Activated naive CD8-positive, alpha-beta T cell treated with anti-CD3 and anti-CD28 coated beads for 36 hours (primary cell): ENCODE measurements at places on chromosomes 6 and 20. TPM values are rescaled to one million over a fixed set of nuclear protein-coding genes. Genes with fewer than 3 reads are reported as not detected.
A peak's percentile ranks its signal among the peaks of the same experiment; 100 is the strongest.

DNA sequence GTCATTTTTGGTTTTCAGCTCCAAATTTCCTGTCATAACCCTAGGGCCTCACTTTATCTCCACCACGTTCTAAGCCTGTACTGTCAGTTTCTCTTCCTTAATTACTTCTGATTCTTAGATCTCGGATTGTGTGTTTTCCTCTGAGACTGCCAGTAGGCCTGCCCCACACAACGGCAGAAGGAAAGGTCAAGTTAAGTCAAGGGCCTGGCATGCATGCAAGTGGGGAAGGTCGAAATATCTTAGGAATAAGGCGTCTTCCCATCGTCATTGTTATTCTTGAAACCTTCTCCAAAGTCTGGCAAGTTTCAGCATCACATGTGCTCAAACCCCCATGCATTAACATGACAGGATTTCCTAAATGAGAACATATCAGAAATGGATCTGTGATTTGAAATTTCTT is 203.5 kb upstream of the TSHZ2 start:
- H3K27me3 ChIP-seq = peaks cover 3% of the 10 kb centered on the region
- no peak for DNase-seq
- H3K4me3 ChIP-seq = no peak overlapping the region

GFOD1 gene
- total RNA-seq = 12.8 TPM

LAMA4 gene
- total RNA-seq = not detected

DNA sequence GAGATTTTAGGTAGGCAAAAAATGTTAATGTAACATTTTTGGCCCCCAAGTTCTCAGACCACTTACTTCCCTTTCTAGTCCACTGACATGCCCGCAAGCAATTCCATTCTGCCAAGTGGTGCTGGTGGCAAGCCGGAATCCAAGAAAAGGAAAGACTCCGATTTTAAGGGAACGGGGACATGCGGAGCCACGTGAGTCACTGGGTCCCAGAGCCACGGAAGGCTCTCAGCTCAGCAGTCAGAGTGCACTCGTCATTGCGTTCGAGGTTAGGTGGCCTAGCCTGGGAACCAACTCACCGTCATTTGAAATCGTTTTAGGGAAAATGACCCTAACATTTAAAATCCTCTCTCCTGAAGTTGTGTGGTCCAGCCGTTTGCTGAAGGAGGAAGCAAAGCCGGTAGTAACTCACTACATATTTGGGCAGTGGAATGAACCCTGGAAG is 711 bp upstream of the SIRT5 start:
- peak; percentile 22 for DNase-seq
- H3K27me3 ChIP-seq = no peaks in the 10 kb centered on the region
- peak overlapping the region; percentile 86 for H3K27ac ChIP-seq
- H3K4me1 ChIP-seq = peaks cover 22% of the 10 kb centered on the region
- H3K36me3 ChIP-seq = peaks cover 6% of the 10 kb centered on the region
- H3K4me3 ChIP-seq = peak overlapping the region; percentile 86

MTFR2 gene
- 30.0 TPM for total RNA-seq

DNA sequence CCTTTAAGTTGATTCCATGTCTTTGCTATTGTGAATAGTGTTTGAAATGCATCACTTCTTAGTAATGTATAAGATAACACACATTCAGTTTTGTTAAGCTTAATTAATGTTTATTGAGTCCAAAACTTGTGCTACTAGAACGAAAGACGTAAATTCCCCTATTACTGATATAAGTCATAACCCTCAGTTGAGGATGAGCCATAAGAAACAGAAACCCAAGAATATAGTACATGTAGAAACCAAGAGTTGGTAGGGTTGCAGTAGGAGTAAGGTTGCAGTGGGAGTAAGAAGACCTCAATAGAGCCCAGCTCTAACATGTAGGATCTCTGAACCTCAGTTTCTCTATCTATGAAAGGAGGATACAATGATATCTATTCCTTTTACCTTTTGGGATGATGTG is 19.3 kb downstream of the CITED2 start:
- no peak for DNase-seq
- H3K4me3 ChIP-seq = no peak overlapping the region
- peaks cover 3% of the 10 kb centered on the region for H3K4me1 ChIP-seq
- no peaks in the 10 kb centered on the region for H3K27me3 ChIP-seq
- no peak overlapping the region for H3K27ac ChIP-seq

DNA sequence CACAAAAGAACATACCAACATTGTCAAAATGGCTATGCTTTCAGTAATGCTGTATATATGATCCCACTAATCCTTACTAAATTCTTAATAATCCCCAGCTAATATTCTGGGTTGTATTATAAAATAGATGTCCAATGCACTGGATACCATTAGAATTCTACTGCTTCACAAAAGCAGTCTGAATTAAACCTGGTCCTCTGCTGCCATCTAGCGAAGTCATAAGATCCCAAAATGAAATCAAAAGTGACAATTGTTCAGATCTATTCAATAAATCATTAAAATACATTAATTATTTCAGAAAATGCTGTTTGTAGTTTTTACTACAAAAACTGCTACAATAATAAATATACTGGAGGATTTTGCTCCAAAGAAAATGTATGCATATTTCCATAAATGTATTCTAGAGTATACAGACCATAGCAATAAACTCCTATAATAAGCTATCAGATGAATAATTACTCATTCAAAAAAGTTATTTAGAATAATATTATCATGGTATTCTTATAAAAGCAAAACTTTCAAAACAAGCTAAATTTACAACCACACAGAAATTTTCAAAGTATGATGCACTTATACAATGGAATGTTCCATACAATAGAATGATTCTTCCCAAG is 92.6 kb downstream of the RNGTT start:
- H3K4me1 ChIP-seq = peaks cover 28% of the 10 kb centered on the region
- no peaks in the 10 kb centered on the region for H3K27me3 ChIP-seq
- no peak overlapping the region for H3K4me3 ChIP-seq
- DNase-seq = no peak
- H3K27ac ChIP-seq = no peak overlapping the region
- peaks cover 4% of the 10 kb centered on the region for H3K36me3 ChIP-seq

PPP1R16B gene
- 65.4 TPM for total RNA-seq

- H3K4me1 ChIP-seq = no peaks in the 10 kb centered on the region
- H3K36me3 ChIP-seq = no peaks in the 10 kb centered on the region
- peaks cover 12% of the 10 kb centered on the region for H3K27me3 ChIP-seq
Measured at GRCh38 chr6:39543095-39543494, 182.1 kb downstream of the KIF6 start.

GRCh38 chr6:114171473-114171872 is 171.3 kb downstream of the HS3ST5 start:
- no peak overlapping the region for H3K27ac ChIP-seq
- DNase-seq = no peak
- no peak overlapping the region for H3K4me3 ChIP-seq
- H3K36me3 ChIP-seq = no peaks in the 10 kb centered on the region
- H3K27me3 ChIP-seq = no peaks in the 10 kb centered on the region

DNA sequence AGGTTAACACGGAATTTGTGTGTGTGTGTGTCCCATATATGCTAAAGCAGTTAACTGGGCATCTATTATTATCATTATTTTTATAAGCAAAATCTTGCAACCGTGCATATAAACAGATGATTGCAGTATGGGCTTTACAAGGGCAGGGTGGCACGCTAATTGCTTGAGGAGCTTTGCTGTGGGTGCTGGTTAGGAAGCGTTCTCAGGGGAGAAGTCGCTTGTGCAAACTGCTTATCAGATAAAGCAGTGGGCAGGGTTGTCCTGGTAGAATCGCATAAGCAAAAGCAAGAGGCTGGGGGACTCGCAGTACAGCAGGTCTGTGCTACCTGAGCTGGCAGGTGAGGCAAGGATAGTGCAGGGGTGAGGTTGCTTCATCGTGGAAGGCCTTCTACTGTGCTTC is 9.7 kb upstream of the CCN6 start:
- peaks cover 41% of the 10 kb centered on the region for H3K4me1 ChIP-seq
- H3K36me3 ChIP-seq = no peaks in the 10 kb centered on the region
- no peak for DNase-seq
- peak overlapping the region; percentile 14 for H3K4me3 ChIP-seq
- no peaks in the 10 kb centered on the region for H3K27me3 ChIP-seq

OXT gene
- total RNA-seq = not detected

C6orf15 gene
- not detected for total RNA-seq

GRCh38 chr6:39642270-39642669 is 82.9 kb downstream of the KIF6 start:
- H3K36me3 ChIP-seq = no peaks in the 10 kb centered on the region
- no peaks in the 10 kb centered on the region for H3K4me1 ChIP-seq
- no peak overlapping the region for H3K4me3 ChIP-seq

DNA sequence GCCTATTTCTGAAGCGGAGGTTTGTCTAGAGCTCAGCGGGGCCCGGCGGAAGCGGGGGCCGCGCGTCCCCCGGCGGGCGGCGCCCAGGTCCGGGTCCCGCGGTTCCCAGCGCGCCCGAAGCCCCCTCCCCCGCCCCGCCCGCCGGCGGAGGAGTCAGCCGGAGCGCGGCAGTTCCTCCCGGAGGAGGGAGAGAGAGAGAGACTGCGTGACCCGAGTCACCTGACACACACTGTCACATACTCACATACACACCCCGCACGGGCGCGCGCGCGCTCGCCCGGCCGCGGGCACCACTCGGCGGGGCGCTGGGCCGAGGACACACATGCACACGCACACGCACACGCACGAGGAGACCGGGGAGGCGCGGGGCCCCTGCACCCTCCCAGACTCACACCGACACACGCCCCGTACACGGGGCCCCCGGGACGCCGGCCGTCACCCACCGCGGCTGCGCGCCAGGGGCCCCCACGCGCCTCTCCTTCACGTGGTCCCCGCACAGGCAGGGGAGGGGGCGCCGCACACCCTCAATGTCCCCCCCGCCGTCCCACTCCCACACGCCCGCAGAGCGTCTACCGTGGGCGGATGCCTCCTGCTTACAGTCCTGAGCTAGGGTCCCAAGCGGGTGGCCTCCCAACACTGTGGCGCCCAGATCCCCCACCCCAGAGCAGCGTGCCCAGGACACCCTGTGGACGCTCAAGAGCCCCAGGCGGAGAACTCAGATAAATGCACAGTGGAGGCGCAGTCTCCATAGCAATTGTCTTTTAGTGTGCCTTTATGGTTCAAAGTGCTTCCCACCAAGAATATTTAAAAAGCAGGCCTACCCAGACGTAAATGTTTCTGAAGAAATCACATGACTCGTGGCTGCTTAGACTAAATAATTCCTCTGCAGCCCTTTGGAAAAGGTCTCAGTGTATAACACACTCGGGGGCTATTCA is at the start of gene RRAGD:
TSS of gene RRAGD (minus strand) at position 203 of the 935 bp plus-strand sequence. CDS start 280 bp downstream, outside the sequence.
- no peaks in the 10 kb centered on the region for H3K36me3 ChIP-seq
- H3K27ac ChIP-seq = peak within 1 kb of the TSS; percentile 89
- H3K4me1 ChIP-seq = peaks cover 19% of the 10 kb centered on the region
- H3K27me3 ChIP-seq = peaks cover 20% of the 10 kb centered on the region

- H3K27me3 ChIP-seq = no peaks in the 10 kb centered on the region
- H3K36me3 ChIP-seq = no peaks in the 10 kb centered on the region
- DNase-seq = no peak
- H3K4me1 ChIP-seq = no peaks in the 10 kb centered on the region
Measured at GRCh38 chr6:10081075-10081474, 333.8 kb downstream of the TFAP2A start.

GRCh38 chr6:39495640-39496039 is 173.1 kb upstream of the KCNK16 start:
- no peak overlapping the region for H3K27ac ChIP-seq
- DNase-seq = no peak
- H3K4me3 ChIP-seq = no peak overlapping the region
- peaks cover 34% of the 10 kb centered on the region for H3K27me3 ChIP-seq

- H3K27ac ChIP-seq = peak within 1 kb of the TSS; percentile 63
- peaks cover 4% of the 10 kb centered on the region for H3K27me3 ChIP-seq
- peaks cover 4% of the 10 kb centered on the region for H3K36me3 ChIP-seq
- peaks cover 36% of the 10 kb centered on the region for H3K4me1 ChIP-seq
Measured at GRCh38 chr6:33073431-33073871, at the start of gene HLA-DPA1. Gene HLA-DPA1 (minus strand): TSS chr6:33073649.

- H3K27ac ChIP-seq = no peak overlapping the region
- H3K4me3 ChIP-seq = no peak overlapping the region
- peaks cover 4% of the 10 kb centered on the region for H3K36me3 ChIP-seq
Measured at GRCh38 chr20:2451939-2452732, 18.5 kb downstream of the SNRPB start.

DNA sequence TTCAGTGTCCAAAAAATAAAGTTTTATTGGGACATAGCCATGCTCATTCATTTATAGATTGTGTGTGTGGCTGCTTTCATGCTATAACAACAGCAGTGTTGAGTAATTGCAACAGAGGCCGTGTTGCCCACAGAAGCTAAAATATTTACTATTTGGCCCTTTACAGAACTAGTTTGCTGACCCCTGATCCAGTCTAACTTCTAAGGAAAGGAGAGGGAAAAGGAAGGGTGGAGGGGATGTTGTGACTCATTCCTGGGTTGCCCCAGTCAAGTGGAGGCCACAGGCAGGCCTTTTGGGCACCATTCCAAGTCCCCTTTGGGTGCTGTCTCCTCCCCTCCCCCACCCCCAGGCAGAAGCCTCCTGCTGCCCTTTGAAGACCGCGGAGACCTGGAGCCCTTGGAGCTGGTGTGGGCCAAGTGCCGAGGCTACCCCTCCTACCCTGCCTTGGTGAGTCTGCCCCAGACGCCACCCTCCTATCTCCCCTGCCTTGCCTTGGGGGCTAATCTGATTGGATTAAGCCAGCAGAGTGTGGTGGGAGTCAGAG is 28.4 kb downstream of the BRPF3 start:
- H3K4me3 ChIP-seq = no peak overlapping the region
- DNase-seq = no peak
- no peak overlapping the region for H3K27ac ChIP-seq
- H3K36me3 ChIP-seq = peaks cover 8% of the 10 kb centered on the region
- no peaks in the 10 kb centered on the region for H3K4me1 ChIP-seq
- H3K27me3 ChIP-seq = no peaks in the 10 kb centered on the region

GNAS-AS1 gene
- total RNA-seq = 1.3 TPM

DNA sequence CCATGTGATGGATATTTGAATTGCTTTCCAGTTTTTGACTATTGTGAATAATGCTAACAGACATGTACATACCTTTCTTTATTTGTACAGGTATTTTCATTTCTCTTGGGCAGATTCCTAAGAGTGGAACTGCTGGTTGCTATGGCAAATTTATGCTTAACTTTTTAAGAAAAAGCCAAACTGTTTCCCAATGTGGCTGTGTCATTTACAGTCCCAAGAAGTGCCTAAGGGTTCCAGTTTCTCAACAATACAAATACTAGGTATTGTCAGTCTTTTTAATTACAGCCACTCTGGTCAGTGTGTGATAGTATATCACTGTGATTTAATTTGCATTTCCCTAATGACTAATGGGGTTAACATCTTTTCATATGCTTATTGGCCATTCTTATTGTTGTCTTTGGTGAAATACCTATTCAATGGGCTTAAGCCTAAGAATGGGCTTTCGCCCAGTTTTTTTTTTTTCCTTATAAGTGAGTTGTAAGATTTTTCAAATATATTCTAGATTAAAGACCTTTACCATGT is 10.3 kb downstream of the REPS1 start:
- no peak overlapping the region for H3K27ac ChIP-seq
- peaks cover 66% of the 10 kb centered on the region for H3K4me1 ChIP-seq
- peaks cover 4% of the 10 kb centered on the region for H3K36me3 ChIP-seq

- no peak overlapping the region for H3K4me3 ChIP-seq
- DNase-seq = no peak
- H3K27ac ChIP-seq = no peak overlapping the region
- H3K4me1 ChIP-seq = peaks cover 34% of the 10 kb centered on the region
- no peaks in the 10 kb centered on the region for H3K27me3 ChIP-seq
- peaks cover 23% of the 10 kb centered on the region for H3K36me3 ChIP-seq
Measured at GRCh38 chr6:108568551-108569305, 8.0 kb downstream of the FOXO3 start.
